ENCODE measurements at places on chromosomes 12 and 14.

- DNase-seq: no peak
Observed at GRCh38 chr12:116366824-116367223, 89.3 kb upstream of the MED13L start.

DNA sequence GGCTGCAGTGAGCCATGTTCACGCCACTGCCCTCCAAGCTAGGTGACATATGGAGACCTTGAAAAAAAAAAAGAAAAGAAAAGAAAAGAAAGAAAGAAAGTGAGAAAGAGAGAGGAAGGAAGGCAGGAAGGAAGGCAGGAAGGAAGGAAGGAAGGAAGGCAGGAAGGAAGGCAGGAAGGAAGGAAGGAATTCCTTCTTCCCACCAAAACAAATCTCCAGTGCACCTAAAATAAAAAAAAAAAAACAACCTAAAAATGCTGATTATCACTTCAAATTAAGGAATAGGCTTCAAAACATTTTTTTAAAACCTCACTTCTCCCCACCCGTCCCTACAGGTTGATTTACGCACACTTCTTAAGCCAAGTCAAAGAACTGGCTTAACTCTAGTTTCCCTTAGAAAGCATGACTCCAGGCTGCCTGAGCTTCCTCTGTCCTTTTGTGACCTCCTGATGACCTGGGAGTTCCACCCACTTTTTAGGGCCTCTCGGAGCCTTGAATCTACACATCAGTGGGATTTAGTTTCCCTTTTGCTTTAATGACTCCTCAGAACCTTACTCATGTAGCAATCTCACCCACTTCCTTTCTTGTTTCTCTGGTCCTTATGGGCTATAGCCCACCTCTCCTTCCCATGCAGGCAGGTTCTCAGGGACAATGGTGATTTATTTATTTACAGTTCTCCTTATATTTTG, 18.6 kb downstream of the DUSP6 start:
- no peak for DNase-seq

DNA sequence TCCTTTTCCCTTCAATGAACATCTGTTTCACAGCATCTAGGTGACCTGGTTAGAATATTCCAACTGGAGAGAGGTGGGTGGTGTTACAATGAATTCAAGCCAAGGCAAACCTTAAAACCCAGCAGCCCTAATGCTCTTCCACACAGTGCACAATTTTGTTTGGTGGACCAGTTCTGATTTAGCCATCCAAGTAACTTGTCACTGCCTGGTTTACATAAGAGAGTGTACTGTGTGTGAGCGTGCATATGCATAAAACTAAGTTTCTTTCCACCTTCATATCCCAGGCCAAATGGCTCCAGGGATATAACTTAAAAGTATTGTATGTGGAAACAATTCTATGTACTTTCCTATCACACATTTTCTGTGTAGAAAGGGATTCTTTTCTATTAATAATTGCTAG, 200.4 kb upstream of the FAR2 start:
- DNase-seq: no peak

DNA sequence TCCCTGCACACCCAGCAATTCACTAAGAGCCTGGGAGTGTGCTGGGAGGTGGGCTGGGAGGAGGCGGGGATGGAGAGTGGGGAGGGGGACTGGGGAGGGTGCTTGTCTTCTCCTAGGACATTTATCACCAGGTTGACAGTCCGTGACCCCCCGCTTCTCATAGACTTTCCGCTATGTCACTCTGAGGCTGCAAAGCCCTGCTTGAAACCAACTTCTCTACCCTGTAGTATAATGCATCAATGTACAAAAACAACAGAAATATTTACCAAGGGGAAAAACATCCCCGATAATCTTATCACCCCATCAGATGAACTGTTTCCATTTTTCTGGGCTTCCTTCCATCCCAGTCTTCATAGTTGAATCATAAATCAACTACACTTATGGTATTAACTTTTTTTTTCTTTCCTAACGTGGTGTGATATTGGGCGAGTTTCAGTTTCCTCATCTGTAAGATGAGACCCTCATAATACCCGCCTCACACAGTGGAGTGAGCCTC, 28.6 kb upstream of the BATF start:
- no peak for DNase-seq

DNA sequence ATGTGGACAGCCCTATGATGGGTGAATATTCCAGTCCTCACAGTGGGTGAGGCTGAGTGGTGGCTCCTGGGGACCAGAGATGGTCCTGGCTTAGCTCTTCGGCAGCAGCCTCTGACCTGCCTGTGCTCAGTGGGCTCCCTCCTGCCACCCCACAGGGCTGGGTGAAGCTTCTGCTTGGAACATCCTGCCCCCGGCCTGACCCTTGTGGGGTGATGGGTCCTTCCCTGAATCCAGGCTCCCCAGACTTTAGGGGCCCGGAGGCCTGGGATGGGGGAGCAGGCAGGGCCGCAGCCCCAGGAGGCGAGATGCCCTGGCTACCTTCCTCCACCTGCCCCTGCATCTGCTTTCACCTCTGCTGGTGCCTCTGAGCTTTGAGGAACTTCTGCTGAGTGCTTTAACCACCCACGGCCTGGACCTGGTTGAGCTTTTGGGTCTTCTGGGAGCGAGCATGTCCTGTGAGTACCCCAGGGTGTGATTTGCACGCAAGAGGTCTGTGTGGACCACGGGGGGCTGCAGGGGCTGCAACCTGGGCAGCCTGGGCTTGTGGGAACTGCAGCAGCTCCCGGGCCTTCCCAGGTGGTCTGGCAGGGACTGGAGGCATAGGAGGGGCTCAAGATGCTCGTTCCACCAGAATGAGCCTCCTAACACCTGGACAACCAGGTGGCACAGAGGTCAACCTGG, 159.5 kb downstream of the KIF26A start:
- no peak for DNase-seq

DNA sequence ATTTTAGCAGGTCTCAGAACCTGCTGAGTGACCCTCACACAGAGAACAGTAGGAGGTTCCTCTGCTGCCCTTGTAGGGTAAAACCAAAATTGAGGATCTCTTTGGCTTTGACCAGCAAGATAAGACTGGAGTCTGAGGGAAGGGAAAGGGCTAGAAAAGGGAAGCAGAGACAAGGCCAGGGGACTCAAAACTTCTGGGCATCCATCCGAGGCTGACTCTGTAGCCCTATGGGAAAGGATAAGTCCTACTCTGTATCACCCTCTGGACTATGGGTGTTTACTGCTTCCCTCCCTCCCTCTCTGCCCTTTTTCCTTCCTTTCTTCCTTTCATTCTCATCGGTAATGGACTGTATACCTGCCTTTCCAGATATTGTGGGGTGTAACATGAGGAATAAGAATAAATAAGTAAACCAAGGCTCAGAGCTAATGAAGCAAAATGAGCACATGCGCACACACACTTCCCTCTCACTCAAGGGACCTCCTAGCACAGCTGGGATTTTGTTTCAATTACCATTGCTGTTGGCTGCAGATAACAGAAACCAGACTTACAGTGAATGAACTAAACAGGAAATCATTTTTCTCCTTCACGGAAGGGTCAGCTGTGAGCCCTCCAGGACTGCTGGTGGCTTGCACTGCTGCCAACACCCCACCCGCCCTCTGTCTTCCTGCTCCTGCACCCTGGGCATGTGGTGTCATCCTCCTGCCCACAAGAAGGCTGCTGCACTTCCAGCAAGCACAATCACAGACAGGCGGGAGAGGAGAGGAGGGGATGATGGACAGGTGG, 404.4 kb upstream of the CCDC196 start:
- no peak for DNase-seq
